ENCODE measurements at places on chromosomes 4 and X. TPM values are rescaled to one million over a fixed set of nuclear protein-coding genes. Genes with fewer than 3 reads are reported as not detected.

Gene GATA1
- polyA plus RNA-seq: not detected

Gene SSX4B
- not detected for polyA plus RNA-seq

Gene PCSK1N
- polyA plus RNA-seq: 1.6 TPM

Gene PTTG2
- not detected for polyA plus RNA-seq

Gene ADH4
- polyA plus RNA-seq: not detected

Gene TCEAL6
- polyA plus RNA-seq: not detected

Gene DRP2
- polyA plus RNA-seq: 0.02 TPM

Gene NFXL1
- 16.5 TPM for polyA plus RNA-seq

Gene ADGRG4
- not detected for polyA plus RNA-seq

Gene MMRN1
- polyA plus RNA-seq: not detected

Gene SULT1B1
- 0.28 TPM for polyA plus RNA-seq

Gene BCLAF3
- polyA plus RNA-seq: 3.0 TPM

Gene IL15
- 0.70 TPM for polyA plus RNA-seq

Gene MCF2
- polyA plus RNA-seq: 0.75 TPM

Gene SPANXN3
- not detected for polyA plus RNA-seq

Gene SH3RF1
- polyA plus RNA-seq: 4.6 TPM

Gene MAGEB10
- not detected for polyA plus RNA-seq

Gene MSMO1
- 334 TPM for polyA plus RNA-seq

Gene FAM120C
- polyA plus RNA-seq: 1.4 TPM

Gene FRMD7
- 0.01 TPM for polyA plus RNA-seq

Gene ARMCX4
- 0.31 TPM for polyA plus RNA-seq

Gene NUDT10
- polyA plus RNA-seq: 0.24 TPM

Gene KDM6A
- 64.2 TPM for polyA plus RNA-seq

Gene SLC25A43
- polyA plus RNA-seq: 29.5 TPM

Gene PPEF1
- polyA plus RNA-seq: not detected

Gene GLRB
- 1.0 TPM for polyA plus RNA-seq

Gene GUCY1B1
- polyA plus RNA-seq: 0.08 TPM

Gene MGARP
- polyA plus RNA-seq: 0.58 TPM

Gene PTCHD1
- not detected for polyA plus RNA-seq

Gene TCEAL5
- polyA plus RNA-seq: not detected

Gene MAGED1
- 49.4 TPM for polyA plus RNA-seq

Gene HTR2C
- not detected for polyA plus RNA-seq

Gene BTK
- polyA plus RNA-seq: 0.42 TPM

Gene C4orf50
- not detected for polyA plus RNA-seq

Gene CT45A1
- polyA plus RNA-seq: not detected

Gene KIAA1210
- not detected for polyA plus RNA-seq

Gene TIGD4
- polyA plus RNA-seq: 0.21 TPM

Gene MAGEC3
- polyA plus RNA-seq: not detected

Gene ARAP2
- 9.3 TPM for polyA plus RNA-seq

Gene PAGE2B
- polyA plus RNA-seq: not detected

Gene MND1
- 4.9 TPM for polyA plus RNA-seq

Gene FMR1NB
- not detected for polyA plus RNA-seq

Gene ENPEP
- polyA plus RNA-seq: not detected

Gene MAGEB17
- polyA plus RNA-seq: not detected

Gene AFAP1
- 4.1 TPM for polyA plus RNA-seq

Measured in keratinocyte (primary cell).